ENCODE measurements at places on chromosomes 7 and 10. TPM values are rescaled to one million over a fixed set of nuclear protein-coding genes. Genes with fewer than 3 reads are reported as not detected.

JAZF1 gene
- 36.6 TPM for total RNA-seq

LIPJ gene
- total RNA-seq, result not detected

DNA sequence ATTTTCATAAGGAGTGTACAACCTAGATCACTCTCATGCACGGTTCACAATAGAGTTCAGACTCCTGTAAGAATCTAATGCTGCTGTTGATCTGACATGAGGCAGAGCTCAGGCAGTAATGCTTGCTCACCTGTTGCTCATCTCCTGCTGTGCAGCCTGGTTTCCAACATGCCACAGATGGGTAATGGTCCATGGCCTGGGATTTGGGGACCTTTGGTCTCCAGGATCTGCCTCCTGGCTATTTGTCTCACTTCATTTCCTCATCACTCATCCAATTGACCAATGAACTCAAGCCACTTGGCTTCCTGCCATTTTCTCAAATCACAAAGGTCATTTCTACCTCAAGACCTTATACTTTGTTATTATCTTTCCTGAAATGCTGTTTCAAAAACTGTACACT is 786.1 kb downstream of the ANKRD7 start:
- DNase-seq, result no peak

GRCh38 chr7:151113344-151114150 is 27.3 kb downstream of the AGAP3 start:
- peak; percentile 91 for DNase-seq

ZNF804B gene
- not detected for total RNA-seq

GRCh38 chr10:95821720-95822119 is 65.8 kb downstream of the ENTPD1 start:
- DNase-seq, result no peak

DNA sequence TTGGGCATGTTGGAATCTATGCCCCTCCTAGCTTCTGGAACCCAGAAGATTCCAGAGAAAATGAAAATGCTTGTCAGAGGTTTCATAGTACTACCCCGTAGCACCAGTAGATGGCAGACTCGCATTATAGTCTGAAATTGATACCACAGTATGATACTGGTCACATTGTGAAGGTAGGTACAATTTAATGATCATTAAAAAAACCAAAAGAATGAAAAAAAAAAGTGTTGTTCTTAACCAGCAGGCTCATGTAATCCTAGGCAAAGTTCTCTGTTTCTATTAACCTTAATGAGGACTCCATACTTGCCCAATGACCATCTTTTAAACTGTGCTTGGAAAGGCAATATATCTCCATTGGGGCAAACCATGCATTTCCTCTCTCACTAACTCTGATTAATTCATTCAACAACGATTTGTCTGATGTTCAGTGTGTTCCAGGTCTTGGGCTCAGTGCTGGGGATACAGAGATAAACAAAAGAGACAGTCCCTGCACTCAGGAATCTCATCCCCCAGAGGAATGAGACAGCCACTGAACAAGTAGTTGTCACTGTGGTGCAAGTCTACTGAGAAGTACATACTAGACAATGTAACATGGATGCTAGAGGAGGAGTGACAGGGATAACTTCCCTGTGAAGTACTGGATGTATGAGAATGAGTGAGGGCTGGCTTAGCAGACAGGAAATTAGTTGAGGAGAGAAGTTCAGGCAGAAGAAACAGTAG is 223.5 kb upstream of the PHYHIPL start:
- DNase-seq, result peak; percentile 49

GRCh38 chr7:85175217-85175616 is 11.6 kb downstream of the SEMA3D start:
- DNase-seq, result no peak

- DNase-seq, result no peak
Observed at GRCh38 chr7:139783647-139784385, 6.0 kb upstream of the HIPK2 start.

DNA sequence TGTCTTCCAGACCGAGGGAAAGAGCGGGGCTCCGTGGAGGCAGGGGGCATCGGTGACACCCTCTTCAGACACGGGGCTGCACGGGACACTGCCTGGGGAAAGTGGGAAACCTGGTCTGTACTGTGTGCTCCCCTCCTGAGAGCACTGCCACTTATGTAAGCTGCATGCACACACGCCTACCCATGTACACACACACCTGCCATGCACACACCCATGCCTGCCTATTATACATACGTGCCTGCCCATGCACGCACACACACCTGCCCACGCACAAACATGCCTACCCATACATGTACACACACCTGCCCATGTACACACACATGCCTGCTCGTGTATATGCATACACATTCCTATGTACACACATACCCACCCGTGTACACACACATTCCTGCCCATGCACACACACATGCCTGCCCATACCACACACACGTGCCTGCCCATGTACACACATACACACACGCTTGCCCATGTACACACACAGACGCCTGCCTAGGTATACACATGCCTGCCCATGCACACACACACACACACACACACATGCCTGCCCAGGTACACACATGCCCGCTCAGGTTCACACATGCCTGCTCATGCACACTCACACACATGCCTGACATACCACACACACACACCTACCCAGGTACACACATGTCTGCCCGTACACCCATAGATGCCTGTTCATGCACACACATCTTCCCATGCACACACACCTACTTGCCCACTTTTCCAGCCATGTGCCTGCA is 35.5 kb upstream of the CALN1 start:
- DNase-seq, result no peak

GRCh38 chr10:131573256-131573655 is 261.7 kb upstream of the TCERG1L start:
- DNase-seq, result no peak

GRCh38 chr7:141381794-141382427 is 169.3 kb upstream of the AGK start:
- DNase-seq, result no peak

DNA sequence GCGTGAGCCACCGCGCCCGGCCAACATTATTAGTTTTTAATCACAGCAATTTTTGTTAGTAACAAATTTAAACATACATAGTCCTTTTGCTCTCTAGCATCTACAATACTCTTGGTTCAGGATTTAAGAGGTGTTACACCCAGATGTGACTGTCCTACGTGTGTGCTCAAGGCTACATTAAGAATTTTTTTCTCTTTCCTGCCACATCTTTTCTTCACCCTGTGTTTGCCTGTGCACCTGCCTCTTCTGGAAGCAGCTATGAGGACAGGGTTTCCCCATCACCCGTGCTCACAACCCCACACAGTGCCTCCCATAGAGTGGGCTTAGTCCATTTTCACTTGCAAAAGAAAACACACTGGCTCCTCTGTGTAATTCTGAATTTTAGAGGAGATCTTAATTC is 186.7 kb upstream of the KLF6 start:
- DNase-seq, result no peak

GRCh38 chr10:127694580-127695193 is 42.3 kb upstream of the FOXI2 start:
- peak; percentile 4 for DNase-seq

DNA sequence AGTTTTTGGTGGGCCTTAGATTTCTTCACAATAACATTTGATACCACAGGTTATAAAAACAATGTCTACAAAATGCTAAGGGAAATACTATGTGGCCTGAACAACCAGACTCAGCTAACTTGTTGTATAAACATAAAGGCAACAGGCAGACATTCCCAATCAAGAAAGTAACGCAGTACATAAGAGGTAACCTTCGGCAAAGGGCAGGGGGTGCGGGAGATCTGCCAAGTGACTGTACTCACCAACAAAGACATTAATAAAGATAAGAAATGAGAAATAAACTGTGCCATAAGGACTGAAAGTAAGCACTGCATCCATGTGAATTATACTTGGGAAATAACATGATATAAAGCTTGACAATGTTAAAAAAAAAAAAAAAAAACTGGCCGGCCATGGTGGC is 15.4 kb downstream of the NSUN6 start:
- no peak for DNase-seq

DNA sequence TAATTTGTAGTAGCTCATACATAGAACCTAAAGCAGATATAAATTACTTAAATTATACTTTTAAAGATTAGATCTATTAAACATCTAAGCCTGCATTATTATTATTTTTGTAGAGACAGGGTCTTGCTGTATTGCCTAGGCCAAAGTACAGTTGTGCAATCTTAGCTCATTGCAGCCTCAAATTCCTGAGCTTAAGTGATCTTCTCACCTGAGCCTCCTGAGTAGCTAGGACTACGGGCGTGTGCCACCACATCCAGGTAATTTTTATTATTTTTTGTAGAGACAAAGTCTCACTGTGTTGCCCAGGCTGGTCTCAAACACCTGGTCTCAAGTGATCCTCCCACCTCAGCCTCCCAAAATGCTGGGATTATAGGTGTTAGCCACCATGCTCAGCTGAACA is 46.7 kb downstream of the RALA start:
- DNase-seq, result no peak

DNA sequence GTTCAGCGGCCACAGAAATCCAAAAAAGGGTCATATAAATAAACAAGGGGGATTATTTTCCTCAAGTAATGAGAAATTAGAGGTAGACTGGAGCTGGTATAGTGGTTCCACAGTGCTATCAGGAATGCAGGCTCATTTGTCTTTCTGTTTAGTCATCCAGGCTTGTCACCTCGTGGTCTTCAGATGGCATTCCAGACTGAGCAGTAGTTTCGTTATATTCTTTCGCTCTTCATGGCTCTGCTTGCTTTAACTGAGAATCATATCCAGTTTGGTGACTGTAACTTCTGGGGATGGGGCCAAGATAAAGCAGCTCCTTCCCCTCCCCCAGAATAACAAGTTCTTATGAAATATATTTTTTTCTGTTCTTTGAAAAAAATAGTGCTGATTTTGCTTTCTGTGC is 9.5 kb downstream of the ANKIB1 start:
- DNase-seq, result peak; percentile 78

DNA sequence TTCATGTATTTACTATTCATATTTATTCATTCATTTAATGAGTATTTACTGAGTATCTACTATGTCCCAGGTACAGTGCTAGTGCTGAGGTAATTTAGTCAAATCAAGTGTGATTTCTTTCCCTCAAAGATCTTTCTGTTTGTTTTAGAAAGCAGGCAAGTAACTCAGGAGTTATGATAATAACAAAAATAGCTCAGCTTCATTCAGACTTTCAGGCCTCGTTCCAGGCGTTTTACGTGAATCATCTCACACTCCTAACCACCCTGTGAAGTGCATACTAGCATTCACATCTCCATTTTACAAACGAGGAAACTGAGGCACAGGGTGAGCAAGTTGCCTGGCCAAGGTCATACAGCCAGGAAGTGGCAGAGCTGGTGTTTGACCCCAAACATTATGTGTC is 468.7 kb upstream of the C7orf33 start:
- no peak for DNase-seq

DNA sequence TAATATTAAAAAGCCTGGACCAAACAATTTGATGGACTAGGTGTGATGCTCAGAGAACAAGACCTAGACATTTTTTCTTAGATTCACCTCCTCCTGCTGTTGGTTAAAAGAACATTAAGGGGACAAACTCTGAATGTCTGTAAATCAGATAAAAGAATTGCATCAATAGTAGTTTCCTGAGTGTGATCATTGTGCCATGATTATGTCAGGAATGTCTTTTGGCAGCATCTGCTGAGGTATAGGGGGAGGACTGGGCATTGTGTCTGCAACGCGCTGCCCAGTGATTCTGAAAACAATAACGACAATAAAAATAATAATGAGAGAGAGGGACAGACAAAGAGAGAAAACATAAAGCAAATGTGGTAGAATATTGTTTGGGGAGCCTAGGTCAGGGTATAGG is 6.9 kb downstream of the C7orf57 start:
- DNase-seq, result peak; percentile 79

- DNase-seq, result no peak
Observed at GRCh38 chr7:51785876-51786275, 469.3 kb upstream of the COBL start.

- no peak for DNase-seq
Observed at GRCh38 chr10:79905322-79906314, 43.3 kb downstream of the SFTPD start.

DNA sequence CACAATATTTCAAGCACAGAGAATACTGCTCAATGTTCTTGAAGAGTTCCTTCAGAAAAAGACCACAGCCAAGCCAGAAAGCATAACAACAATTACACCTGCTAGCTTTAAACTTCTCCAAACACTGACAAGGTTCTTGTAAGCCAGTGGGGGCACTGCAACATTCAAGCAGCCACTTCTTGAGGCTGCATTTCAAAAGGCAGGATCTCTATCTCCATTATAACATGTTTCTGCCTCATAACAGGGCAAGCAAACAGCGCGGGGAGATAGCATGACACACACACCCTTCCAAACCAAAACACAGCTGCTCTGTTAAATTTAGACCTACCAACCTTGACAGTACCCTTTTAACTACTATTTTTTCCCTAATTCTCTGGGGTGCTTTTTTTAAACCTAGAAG is 30.8 kb downstream of the CHCHD3 start:
- no peak for DNase-seq

ADK gene
- 63.0 TPM for total RNA-seq

GRCh38 chr7:25295387-25295786 is 67.1 kb upstream of the NPVF start:
- DNase-seq, result no peak

GRCh38 chr10:75540357-75540966 is 109.0 kb downstream of the LRMDA start:
- DNase-seq, result no peak

BTBD16 gene
- not detected for total RNA-seq

DNA sequence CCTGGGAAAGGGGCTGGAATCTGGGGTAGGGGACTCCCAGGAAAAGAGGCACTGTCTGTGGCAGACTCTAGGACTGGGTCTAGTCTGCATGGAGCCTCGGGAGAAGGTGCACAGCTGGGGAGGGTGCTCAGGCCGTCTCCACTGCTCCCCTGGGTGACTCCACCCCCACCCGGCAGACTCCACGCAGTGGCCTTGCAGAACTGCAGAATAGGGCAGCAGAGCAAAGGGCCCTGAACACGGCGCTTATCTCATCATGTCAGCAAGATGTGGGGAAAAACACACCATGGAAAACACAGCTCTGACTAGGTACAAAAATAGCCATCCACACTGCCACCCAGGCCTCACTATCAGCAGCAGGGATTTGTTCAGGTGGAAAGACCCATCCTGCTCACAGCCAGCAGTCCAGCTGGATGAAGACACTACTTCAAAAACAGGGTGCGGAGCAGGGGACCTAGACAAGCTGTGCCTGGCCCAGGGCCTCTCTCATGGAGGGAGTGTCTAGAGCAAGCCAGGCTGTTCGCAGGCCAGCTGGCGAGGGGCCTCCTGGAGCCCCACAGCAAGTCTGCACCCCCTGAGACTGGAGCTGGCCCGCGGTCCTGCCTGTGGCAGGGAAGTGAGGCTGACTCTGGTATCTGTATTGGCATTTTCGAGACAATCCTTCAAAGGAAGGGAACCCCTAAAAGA is 11.7 kb downstream of the MAT1A start:
- no peak for DNase-seq

GRCh38 chr10:129532838-129533237 is 65.8 kb downstream of the MGMT start:
- DNase-seq, result no peak
